Kidney epithelial cell (primary cell): ENCODE measurements at places on chromosomes 7 and 10. TPM values are rescaled to one million over a fixed set of nuclear protein-coding genes. Genes with fewer than 3 reads are reported as not detected.

- DNase-seq, result peak; percentile 85
Measured at GRCh38 chr10:32692174-32692573, 246.2 kb downstream of the CCDC7 start.

DNA sequence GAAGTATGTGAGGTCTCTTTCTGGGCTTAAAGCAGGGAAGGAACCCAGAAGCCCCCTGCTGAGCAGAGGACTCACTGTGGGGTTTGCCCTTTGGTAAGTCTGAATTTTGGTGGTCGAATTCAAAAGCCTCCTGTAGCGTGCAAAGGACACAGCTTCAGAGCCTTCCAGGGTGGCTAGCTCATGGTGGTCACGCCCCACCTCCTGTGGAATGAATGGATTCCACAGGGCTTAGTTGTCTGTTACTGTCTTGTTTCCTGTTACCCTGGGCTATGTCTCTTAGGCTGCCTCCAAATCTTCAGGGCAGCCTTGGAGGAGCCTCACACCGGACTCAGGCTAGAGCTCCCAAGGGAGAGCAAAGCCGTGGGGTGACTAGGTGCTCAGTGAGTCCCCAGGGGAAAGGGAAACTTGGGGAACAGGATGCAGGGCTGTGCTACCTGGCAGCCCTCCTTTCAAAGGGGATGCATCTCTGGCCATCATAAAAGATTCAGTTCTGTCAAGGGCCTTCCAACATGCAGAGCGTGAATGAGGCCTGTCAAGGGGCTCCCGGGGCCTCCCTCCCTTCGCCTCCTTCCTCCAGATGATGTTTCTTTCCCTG, 211.7 kb downstream of the CCSER2 start:
- peak; percentile 45 for DNase-seq

DNA sequence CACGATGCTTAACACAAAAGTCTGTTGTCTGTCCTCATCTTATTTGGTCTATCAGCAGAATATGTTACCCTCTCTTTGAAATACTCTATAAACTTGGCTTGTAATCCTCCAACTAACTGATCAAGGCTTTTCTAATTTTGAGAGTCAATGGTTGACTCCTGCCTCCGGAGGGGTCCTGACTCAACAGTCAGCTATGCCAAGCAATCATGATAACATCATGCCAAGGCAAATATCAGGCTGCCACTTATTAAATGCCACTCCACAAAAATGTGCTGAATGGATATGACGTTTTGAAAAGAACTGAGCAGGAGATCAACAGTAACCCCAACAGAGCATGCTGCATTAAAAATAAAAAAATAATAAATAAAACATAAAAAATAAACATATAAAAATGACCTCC, 116.1 kb downstream of the PARD3 start:
- DNase-seq, result peak; percentile 69

- no peak for DNase-seq
Measured at GRCh38 chr7:90210475-90210874, 1.1 kb upstream of the STEAP2 start.

DNA sequence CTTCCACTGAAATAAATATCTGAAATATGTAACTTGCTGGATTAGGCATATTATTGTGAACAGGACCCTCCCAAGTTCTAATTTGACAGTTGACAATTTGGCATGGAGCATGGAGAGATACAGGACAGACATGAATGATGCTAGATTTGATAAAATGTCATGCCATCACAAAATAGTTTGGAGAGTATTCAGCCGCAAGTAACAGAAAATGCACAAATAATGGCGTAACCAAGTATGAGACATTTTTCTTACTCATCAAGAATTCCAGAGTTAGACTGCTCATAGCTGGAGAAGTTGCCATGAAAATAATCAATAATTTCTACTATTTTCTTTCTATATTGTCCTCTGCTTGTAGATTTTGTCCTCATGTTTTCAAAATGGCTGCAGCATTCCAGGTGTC, 45.5 kb upstream of the GPAM start:
- DNase-seq, result no peak

DNA sequence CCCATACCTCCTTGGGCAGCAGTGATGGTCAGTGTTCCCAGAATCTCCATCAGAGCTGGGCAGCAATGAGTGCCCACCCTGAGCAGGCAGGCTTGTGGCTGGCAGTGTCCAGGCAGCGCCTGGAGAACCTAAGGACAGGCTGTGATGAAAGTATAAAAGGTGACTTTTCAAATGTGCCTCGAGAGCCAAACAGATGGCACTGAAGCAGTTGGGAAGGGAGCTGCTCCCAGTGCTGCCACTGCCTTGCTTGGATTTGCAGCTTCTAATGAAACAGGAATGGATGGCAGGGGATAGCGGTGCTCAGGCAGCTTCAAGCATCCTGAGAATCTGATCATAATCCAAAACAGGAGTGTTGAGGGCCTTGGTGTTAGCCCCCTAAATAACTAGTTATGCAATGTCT, 179.8 kb upstream of the AOAH start:
- no peak for DNase-seq

Gene NUTM2E
- 1.3 TPM in 1 of 2 replicates, not detected in the other for total RNA-seq

Gene CPN1
- total RNA-seq, result 0.07 TPM in 1 of 2 replicates, not detected in the other

Gene OTUD1
- 13.7 and 14.4 TPM in 2 replicates for total RNA-seq

Gene SPDYE5
- total RNA-seq, result not detected in 2 replicates
